Naive thymus-derived CD4-positive, alpha-beta T cell (primary cell): ENCODE measurements at places on chromosomes 2 and 18. TPM values are rescaled to one million over a fixed set of nuclear protein-coding genes. Genes with fewer than 3 reads are reported as not detected.

DNA sequence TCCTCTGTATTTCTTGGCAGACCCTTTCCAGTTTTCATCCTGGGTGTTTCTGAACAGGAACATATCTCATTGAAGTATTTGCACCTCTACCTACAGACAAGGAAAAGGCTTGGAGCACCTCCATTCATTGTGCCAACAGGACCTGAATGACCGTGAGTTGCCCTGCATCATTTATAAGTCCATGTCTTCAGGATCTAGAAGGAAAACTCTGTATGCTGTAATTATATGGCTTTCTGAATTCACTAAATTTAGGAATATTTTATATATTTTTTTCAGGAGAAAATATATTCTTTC is 402.3 kb upstream of the SLC14A2 start:
- H3K36me3 ChIP-seq: no peaks in the 10 kb centered on the region
- no peaks in the 10 kb centered on the region for H3K27me3 ChIP-seq
- DNase-seq: no peak
- no peak overlapping the region for H3K4me3 ChIP-seq

- H3K36me3 ChIP-seq: no peaks in the 10 kb centered on the region
- H3K4me1 ChIP-seq: no peaks in the 10 kb centered on the region
- H3K4me3 ChIP-seq: no peak overlapping the region
- no peak for DNase-seq
Measured at GRCh38 chr2:241069821-241070281, 32.2 kb downstream of the MTERF4 start.

GRCh38 chr2:168753765-168754329 is 48.6 kb upstream of the NOSTRIN start:
- DNase-seq: no peak
- no peaks in the 10 kb centered on the region for H3K27me3 ChIP-seq
- H3K4me3 ChIP-seq: no peak overlapping the region
- H3K4me1 ChIP-seq: peaks cover 50% of the 10 kb centered on the region

DNA sequence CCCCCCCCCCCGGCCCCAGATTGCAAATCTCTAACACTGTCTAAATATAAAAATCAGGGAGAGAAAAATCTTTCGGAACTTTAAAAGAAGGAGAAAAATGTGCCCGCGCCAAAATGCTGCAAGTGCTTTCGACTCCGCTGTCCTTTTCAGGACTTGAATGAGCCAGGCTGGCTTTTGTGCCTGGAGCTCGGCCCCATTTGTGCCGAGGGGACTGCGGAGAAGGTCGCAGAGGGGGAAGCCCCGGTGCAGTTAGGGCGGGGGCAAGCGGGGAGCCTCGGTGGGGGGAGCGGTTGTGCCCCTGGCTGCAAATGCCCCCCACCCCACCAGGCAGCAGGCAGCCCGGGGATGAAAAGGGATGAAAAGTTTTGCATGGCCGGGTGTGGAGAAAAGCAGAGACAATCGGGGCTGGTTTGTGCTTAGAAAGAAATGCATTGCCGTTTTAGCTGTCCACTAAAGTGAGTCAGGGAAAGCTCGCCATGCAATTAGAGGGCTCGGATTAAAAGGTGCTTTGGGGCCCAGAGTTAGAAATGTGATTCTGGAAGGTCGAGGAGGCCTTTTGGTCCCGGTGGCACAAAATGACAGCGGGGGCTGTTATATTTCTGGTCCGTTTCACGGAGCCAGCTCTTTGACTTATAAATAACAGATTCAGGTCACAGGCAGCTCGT is 1.6 kb downstream of the INHBB start:
- DNase-seq: no peak
- no peak overlapping the region for H3K27ac ChIP-seq
- no peak overlapping the region for H3K4me3 ChIP-seq
- peaks cover 9% of the 10 kb centered on the region for H3K4me1 ChIP-seq
- no peaks in the 10 kb centered on the region for H3K36me3 ChIP-seq

GRCh38 chr2:85838181-85838580 is 50.6 kb downstream of the ST3GAL5 start:
- no peaks in the 10 kb centered on the region for H3K36me3 ChIP-seq
- H3K4me1 ChIP-seq: peaks cover 6% of the 10 kb centered on the region
- no peak for DNase-seq
- H3K27me3 ChIP-seq: no peaks in the 10 kb centered on the region

ZNF521 gene
- not detected for total RNA-seq

PROM2 gene
- total RNA-seq: 0.69 TPM

CYBRD1 gene
- total RNA-seq: 0.49 TPM

CD8A gene
- 1.4 TPM for total RNA-seq

CCDC68 gene
- total RNA-seq: not detected
